Caco-2 (cell line): ENCODE measurements at places on chromosomes 7 and 10. TPM values are rescaled to one million over a fixed set of nuclear protein-coding genes. Genes with fewer than 3 reads are reported as not detected.

Gene VSTM4
- total RNA-seq, result not detected in 2 replicates

Gene ZNF735
- total RNA-seq, result not detected in 2 replicates

Gene EVX1
- total RNA-seq, result not detected in 2 replicates

Gene SMKR1
- not detected in 2 replicates for total RNA-seq

Gene NRG3
- 0.66 and 1.1 TPM in 2 replicates for total RNA-seq

Gene MINDY4
- total RNA-seq, result 2.0 and 2.1 TPM in 2 replicates

Gene SLC18A2
- total RNA-seq, result not detected in 2 replicates

Gene FZD1
- total RNA-seq, result 1.2 and 1.5 TPM in 2 replicates

DNA sequence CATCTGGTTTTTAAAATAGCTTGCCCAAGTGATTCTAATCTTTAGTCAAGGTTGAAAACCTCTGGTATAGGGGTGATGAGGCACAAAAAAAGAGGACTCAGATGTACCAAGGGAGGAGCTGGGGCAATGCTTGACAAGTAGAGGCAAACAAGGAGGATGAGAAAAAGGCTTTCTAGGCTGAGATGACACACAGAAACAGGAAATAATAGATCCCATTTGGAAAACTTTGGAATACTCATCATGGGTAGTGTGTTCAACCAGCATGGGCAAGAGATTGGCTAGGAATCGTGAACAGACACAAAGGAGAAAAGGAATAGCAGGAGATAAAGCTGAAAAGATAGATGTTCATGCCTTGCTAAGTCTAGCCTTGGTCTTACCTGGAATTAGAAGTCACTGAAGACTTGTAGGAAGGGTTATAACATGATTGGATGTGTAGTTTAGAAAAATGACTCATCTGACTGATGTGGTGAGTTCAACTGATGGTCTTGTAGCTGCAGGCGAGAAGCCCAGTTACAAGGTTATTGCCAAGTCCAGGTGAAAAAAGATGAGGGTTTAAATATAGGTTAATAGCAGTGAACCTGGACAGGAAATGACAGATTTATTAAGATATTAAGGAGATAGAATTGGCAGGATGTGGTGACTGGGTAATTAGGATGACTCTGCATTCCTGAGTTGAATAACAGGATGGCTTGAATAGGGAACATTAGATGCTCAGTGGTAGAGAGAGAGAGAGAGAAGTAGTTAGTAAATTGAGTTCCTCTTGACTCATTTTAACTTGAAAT is 214.0 kb upstream of the LRGUK start:
- no peak for DNase-seq

DNA sequence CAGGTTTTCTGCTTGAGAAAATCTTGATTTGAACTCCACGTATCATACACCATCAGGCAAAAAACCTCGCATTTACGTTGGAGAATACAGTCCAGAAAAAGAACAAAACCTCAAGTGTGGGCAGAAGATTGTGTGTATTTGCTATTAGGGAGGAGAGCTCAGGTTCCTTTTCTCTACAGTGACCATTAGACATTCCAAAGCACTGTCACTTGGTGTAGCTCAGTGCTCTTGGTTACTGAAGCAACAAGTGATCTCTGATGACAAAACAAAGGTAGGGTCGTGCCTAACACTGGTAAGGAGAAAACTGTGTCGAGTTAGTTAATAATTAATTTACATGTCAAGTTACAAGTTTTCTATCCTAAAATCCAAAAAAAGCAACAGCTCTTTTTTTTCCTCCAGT is 72.6 kb downstream of the C1GALT1 start:
- peak; percentile 53 for DNase-seq

DNA sequence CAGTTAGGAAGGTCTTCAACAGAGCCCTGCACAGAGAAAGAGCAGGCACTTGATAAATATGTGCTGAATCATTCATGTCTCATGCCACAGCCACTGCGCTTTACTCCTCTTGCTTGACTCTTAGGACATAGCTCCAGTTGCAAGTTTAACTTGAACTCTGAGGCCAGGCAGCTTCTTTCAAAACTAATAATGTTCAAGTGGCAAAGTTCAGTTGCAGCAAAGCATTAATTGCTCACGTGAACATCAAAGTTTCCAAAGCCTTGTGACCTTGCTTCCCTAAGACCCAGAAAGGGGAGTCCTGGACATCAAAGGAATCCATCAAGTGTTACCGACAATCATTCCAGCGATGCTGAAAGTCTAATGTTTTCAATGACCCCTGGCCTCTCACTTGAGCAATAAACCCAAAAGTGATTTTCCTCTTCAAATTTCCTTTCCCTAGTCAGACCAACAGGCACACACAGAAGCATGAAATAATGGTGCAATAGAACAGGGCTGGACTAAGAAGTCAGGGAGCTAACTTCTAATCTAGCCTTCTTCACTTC is 21.8 kb upstream of the TECTB start:
- DNase-seq, result peak; percentile 81

GRCh38 chr7:6436385-6436685 is 11.4 kb downstream of the DAGLB start:
- DNase-seq, result no peak

GRCh38 chr7:36788825-36789470 is 64.7 kb upstream of the AOAH start:
- no peak for DNase-seq

GRCh38 chr7:30912021-30912730 is 523 bp downstream of the AQP1 start:
- no peak for DNase-seq

DNA sequence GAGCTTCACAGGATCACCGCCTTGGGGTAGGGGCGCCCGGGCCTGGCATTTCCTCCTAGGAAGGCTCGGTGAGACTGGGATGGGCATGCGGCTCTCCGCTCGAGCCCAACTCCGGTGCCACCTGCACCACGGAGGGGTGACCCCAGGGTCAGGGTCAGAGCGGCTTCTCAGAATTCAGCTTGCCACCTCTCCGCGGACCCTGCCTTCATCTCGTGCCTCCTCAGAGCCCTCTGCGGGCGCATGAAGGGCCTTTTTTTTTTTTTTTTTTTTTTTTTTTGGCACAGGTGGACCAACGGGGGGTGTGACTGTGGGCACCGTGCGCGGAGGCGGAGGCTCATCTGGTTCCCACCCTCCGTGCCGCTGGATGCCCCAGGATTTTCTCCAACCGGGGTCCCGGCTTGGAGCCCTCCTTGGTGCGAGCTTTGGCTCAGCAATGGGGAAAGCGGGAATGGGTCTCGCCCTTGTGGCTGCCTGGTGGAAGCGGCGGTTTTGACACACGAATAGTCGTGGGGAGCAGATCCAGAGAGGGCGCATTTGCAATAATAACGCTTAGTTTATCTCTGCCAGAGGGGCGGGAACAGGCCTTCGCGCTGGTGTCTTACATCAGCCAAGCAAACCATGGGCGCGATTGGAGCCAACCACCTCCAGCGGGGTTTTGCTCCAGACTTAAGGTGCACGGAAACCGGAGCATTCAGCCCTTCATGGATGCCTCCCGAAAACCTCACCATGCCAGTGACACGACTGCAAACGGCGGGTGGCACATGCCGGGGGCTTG is 5.0 kb upstream of the TNRC18 start:
- peak; percentile 83 for DNase-seq

GRCh38 chr7:53013925-53014324 is 21.5 kb upstream of the POM121L12 start:
- no peak for DNase-seq

DNA sequence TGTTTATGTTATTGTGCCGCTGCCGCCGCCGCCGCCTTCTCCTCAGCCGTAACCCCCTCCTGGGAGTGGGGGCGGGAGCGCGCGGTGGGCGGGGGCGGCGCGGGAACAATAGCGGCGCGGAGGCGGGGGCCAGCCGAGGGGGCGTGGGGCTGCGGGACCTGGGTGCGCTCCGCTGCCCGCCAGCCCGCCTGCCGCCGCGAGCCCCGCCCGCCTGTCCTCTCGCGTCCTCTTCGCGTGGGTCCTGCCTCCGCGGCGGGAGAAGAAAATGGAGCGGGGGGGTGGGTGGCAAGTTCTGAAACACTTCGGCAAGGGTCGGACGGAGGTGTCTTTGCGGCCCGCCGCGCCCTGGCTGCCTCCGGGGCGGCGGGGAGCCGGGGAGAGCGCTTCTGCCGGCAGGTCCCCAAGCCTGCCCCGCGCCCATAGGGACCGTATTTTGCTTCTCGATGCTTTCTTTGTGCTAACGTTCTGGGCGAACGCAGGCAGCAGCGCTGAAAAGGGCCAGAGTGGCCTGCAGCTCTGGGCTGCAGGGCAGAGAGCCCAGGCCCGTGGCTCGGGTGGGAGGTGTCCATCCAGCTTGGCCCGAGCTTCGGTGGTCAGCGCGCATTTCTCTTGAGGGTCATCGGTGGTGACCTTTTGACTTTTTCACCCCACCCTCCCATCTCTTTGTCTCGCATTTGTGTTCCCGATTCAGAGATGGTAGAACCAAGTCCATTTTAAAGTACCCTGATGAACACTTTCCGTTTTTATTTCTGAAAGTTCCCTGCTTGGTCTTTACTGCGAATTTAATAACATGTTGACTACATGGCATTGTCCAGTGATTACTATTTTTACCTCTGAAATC is 613 bp downstream of the MAPK8 start:
- peak; percentile 81 for DNase-seq

DNA sequence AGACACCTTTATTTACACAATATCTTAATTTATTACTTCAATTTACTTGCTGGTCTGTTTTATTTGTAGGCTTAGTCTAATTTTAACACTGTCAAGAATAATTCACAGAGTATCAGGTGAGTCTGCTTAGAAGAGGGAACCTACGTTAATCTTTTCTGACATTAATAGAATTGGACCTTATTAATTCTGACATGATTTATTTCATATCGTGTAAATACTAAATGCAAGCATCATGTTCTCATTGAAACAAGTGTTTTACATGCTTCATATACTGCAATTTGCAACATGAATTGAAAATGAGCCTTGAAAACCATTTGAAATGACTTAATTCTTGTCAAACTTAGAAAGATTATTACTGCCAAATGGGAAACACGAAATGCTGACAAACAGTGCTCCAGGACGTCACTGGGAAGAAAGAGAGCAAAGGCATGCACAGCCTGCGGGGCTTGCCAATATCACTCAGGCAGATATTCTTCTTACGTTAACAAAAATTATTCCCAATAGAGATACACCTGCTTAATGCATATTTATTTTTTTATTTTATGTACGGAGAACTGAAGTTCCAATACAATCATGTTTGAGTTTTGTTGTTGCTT is 282.0 kb upstream of the AKR1E2 start:
- no peak for DNase-seq

DNA sequence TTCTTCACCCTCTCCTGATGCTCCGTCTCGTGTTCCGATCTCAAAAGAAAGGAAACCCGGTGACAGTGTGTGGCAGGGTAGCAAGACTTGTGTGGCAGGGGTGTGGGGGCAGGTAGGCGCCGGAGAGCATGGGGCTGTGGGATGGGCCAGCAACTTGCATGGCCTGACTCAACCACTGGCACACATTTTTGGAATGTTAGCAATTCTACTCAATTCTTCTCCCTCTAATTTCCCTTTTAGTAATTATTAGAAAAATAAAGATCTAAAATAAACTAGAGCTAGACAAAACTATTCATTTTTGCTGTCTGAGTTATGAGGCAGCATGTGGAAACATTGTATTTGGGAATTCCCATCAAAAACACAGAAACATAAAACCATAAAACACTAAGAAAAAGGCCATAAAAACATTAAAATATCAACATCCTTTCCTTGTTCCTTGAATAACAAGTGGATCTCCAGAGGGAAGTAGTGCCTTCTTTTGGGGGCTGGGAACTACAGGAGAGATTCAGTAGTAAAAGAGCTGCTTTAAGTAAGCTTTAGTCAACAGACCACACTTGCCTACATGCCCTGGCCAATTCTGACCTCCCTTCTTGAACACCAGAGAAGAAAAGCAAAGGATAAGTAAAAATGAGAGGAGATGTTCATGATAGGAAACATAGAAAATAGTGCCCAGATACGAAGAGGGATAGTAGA is 21.8 kb downstream of the SEMA3C start:
- no peak for DNase-seq

DNA sequence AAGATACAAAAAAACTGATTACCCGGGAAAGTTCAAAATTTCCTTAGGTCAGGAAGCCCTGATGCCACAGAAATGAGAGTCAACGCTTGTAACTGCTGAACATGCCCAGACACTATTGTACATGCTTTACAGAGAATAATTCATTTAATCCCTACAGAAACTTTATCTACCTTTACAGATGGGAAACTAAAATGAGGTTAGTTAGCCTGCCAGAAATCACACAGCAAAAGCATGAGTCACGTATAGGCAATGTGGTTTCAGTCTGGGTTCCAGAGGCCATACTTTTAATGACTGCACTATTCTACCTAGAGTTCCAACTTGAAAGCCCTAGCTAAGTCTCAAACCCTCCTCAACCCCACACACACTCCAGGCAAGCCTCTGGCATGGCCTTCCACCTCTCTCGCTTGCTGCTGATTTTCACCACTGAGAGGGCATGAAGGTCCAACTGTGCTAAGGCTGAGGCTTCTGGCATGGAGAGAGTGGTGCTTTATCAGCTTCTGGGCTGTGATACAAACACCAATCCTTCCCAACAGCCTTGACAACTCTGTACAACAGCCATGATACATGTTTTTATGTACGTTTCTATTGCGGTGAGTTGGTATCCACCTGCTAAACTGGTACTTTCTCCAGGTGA is 1011.2 kb upstream of the GHITM start:
- no peak for DNase-seq

- DNase-seq, result no peak
Observed at GRCh38 chr7:146119002-146119401, 2.4 kb downstream of the CNTNAP2 start.

DNA sequence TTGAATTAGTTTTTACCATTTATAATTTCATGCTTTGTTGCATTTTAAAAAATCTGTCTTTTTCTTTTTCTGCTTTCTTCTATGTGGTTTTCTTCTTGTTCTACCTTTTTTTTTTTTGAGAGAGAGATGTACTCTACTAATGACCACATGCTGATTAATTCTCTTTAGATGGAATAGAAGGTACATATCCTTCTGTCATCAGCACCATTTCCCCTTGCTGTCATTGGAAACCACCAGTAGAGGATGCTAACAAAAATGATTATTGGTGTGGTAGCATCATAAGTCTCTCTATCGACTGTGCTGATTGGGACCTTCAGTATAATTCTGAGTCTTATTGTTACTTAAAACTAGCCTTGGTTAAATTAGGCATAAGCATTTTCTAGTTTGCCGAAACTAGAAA is 3.6 kb downstream of the ZEB1 start:
- no peak for DNase-seq

DNA sequence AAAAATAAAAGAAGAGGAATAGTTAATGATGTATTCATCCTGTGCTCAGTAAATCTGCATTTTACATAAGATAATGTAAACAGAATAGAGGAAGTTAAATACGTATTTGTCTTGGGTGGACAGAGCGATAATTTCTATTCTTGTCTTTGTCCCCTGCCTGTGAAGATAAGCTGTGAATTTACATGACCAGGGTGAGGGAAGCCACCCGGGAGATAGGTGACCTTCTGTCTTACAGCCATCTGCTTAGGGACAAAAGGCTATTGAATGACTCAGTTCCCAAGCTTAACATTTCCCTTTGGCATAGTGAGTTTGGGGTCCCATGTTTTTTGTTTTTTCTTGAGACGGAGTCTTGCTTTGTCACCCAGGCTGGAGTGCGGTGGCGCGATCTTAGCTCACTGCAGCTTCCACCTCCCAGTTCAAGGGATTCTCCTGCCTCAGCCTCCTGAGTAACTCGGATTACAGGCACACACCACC is 88.7 kb upstream of the KCTD7 start:
- DNase-seq, result no peak
